ENCODE measurements at places on chromosomes 16 and 17.

GRCh38 chr17:62064791-62065563 is at the start of gene MED13:
MED13 (minus strand) TSS chr17:62065278; CDS start chr17:62065205, 73 bp downstream.
- DNase-seq = peak; percentile 40

DNA sequence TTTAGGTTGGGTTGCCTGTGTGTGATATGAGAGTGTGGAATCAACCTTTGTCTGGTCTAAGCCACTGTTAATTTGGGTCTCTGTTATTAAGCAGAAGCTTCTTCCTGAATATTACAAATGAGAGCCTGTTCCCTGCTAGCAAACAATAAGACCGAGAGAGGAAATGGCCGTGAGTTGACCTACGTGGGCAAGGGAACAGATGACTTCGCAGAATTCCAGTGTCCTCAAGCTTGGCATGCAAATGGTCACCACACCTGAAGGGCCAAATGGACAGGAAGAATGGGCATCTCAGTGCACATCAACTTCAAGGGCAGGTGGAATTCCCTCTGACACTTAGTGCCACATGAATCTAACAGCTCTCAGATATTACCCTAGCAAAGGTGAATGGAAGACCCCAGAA is 250.8 kb upstream of the FOXF1 start:
- DNase-seq = no peak

- no peak for DNase-seq
Observed at GRCh38 chr17:81740395-81740961, 28.4 kb downstream of the SLC25A10 start.

GRCh38 chr17:45096926-45097325 is 35.4 kb downstream of the PLCD3 start:
- no peak for DNase-seq

DNA sequence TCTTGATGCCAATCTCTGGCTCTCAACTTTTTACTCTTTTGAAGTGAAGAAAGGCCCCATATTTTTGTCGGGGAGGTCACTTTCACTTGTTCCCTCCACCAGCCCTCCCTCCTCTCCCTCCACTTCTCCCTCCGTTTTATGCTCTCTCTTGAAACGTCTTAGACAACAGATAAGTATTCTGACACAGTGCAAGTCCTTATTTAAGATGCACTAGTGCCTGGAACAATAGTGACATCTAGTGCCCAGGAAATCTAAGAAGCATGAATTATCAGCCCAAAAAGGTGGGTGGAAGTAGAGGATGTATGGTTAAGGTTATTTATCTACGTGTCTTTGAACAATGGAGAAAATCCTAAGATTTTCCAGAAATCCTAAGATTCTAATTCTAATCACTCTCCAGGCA is 17.9 kb downstream of the PSME3IP1 start:
- DNase-seq = no peak

DNA sequence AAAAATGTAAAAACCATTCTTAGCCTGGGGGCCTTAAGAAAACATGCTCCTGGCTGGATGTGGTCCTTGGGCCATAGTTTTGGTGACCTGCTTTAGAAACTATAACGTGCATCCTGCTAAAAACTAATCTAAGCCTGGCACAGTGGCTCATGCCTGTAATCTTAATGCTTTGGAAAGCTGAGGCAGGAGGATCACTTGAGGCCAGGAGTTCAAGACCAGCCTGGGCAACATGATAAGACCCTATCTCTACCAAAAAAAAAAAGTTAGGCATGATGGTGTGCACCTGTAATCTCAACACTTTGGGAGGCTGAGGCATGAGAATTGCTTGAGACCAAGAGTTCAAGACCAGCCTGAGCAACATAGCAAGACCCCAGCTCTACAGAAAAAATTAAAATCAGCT is 183.8 kb upstream of the CHMP6 start:
- DNase-seq = no peak

- no peak for DNase-seq
Observed at GRCh38 chr16:10266809-10267208, 84.6 kb upstream of the GRIN2A start.

GRCh38 chr17:39619786-39620101 is 7.0 kb upstream of the PPP1R1B start:
- no peak for DNase-seq

All from stimulated activated CD8-positive, alpha-beta memory T cell treated with anti-CD3 and anti-CD28 coated beads, Interleukin-12 subunit alpha, Interleukin-12 subunit beta, amount 100 ng/mL, for 4 hours (primary cell).